ENCODE measurements at places on chromosomes 7 and 10. TPM values are rescaled to one million over a fixed set of nuclear protein-coding genes. Genes with fewer than 3 reads are reported as not detected.

GRCh38 chr10:71836596-71836974, 14.5 kb downstream of the PSAP start:
- no peak for DNase-seq

- no peak for DNase-seq
Observed at GRCh38 chr10:84197643-84198042, 3.3 kb downstream of the CDHR1 start.

DNA sequence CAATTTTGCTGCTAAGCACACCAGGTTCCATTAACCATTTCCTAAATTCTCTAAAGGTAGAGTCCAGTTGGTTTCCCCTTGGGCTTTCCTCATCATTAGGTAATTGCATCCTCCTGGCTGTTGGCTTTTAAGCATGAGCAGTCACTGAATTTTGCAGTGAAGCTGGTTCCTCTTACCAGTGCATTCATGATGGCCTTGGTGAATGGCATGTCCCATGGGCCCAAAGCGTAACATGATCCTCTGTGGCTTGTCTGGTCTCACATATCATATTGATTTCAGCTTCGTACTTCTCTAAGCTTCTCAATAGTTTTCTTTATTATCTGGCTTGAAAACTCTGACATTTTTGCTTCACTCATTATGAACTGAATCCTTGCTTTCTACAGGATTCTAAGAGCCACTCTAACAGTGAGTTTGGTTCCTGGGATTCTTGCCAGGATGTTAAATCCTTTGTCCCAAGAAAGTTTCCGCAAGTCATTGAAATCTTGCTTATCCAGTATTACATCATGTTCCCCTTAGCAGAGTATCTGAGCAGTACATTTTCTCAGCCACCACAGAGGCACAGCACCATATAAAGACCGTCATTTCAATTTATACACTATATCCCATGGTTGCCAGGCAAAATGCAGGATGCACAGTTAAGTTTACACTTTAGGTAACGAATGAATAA, 134.2 kb downstream of the PTN start:
- no peak for DNase-seq

Gene CH25H
- 1.2 TPM for total RNA-seq

Gene AQP1
- 14.2 TPM for total RNA-seq
